ENCODE measurements at places on chromosomes 6 and 20.

DNA sequence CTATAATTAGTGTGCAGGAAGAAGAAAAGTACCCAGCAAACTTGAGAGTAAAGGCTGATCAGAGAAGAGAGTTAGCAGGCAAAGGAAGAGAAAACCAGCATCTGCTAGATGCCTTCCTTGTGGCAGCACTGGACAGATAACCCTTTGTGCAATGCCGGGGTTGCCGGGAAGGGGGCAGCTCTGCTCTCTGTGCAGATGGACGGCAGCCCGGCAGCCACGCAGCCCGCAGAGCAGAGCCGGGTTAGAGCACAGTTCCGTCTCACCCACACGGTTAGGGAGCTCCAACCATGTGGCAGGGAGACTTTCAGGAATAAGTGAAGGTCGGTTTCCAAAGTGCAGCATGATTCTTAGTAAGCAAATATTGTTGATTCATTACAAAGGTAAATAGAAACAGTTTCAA, 80.0 kb upstream of the RPS6KA2 start:
- no peak for DNase-seq

GRCh38 chr20:45970646-45971424, 1.2 kb downstream of the ZNF335 start:
- no peak for DNase-seq

- DNase-seq = no peak
Measured at GRCh38 chr6:138309695-138310094, 68.0 kb upstream of the SMIM28 start.

DNA sequence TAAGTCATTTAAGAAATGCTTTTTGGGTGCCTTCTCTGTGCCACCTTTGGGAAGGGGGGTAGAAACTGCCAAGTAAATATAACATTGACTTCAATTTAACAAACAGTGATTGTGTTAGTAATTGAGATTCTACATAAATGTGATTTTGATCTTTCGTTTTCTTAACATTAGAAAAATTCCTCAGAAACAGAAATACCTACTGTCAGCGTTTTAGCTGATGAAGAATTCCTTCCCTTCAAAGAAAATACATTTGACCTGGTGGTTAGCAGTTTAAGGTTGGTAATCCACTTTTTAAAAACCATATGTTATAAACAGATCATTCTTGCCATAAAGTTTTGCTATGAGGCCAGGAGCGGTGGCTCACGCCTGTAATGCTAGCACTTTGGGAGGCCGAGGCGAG, 9.8 kb downstream of the NDUFAF5 start:
- no peak for DNase-seq

DNA sequence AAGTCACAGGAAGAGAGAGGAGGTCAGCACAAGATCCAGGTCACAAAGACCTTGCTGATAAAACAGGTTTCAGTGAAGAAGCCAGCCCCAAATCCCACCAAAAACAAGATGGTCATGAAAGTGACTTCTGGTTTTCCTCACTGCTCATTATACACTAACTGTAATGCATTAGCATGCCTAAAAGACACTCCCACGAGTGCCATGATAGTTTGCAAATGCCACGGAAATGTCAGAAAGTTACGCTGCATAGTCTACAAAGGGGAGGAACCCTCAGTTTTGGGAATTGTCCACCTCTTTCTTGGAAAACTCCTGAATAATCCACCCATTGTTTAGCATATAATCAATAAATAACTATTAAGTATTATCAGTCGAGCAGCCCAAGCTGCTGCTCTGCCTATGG, 427.2 kb downstream of the RFPL4B start:
- no peak for DNase-seq

DNA sequence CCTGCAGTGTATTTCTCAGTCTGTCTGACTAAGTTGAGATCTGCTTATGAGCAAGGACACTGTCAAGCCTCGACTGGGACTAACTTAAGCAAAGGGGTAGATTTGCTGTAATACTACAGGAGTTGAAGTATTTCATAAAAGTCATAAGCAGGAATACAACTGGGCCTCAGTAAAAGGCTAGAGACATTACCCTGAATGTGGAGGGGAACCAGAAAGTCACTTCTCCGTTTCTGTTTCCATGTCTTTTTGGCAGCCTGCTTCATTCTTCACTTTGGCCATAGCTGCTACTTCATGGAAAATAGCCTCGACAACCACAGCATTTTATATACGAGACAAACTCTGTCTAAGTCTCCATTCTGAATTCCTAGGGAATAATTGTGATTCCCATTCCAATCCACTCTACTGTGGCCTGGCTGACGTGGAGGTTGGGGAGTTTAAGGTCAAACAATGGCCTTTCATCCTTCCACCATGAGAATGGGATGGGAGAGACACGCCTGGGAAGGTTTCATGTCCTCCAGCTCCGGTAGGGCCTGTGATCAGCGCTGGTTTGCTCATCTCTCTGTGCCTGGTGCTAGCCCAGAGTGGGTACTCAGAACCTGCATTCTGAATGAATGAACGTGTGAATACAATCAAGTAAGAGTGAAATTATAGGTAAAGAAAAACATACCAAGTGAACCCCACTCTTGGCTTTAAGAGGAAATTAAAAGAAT, 37.1 kb upstream of the DUSP22 start:
- no peak for DNase-seq

- DNase-seq = no peak
Measured at GRCh38 chr6:138752017-138752416, 21.6 kb upstream of the CCDC28A start.

- no peak for DNase-seq
Measured at GRCh38 chr6:25002326-25003091, 66.7 kb upstream of the RIPOR2 start.

DNA sequence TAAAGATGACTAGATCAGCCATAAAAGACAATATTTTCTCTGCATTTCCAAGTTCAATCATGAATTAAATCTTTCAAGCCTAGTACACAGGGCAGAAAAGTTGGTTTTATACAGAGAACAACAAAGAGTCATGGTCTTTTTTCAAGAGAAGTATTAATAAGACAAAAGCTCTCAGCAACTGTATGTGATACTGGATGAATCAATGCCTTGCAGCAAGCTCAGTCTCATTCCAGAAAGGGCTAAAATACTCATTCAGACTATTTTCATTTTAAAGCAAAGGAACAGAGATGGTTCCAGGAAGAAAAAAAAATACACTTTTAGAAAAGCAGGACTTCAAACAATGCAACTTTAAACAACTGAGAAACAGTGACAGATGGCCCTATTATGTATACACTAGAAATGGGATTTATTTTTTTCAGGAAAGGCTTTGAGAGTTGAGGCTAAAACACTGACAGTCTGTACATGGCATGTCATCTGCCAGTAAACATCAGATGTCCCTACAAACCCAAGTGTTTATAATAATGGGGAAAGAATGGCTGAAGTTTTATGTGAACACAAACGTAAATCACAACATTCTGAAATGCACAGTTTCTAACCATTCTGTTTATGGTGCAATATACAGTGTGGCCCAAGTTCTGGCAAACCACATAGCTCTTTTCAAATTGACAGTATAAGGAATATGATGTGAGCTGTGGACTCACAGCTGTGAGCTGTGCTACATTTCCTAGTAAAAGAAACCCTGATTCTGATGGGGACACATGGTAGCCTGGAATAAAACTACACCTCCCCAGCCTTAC, 114.3 kb upstream of the DST start:
- DNase-seq = no peak

DNA sequence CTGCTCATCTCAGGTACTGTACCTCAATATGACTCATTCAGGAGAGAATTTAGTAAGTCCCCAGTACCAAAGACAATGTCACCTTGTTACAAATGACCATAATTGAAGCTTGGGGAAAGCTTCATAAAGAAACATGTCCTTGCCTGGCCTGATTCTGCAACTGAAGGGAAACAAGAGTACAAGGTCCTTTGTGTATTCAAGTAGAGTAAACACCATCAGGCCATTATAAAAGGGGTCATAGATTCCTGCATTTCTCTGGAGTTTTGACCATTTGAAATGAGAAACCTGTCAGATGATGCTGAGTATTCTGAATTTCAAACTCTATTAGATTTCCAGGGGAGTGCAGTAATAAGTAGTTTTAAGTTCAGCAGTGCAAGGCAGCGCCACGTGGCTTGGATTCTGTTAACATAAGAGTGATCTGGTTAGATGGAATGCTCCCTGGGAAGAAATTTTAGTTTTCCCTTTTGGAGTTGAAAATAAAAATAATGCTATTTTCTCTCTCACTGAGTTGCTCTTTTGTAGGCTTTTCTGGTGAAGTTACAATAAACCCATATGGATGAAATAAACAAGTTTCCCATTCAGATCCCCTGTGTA, 1054.3 kb downstream of the EPHA7 start:
- no peak for DNase-seq

- no peak for DNase-seq
Measured at GRCh38 chr20:2745936-2746635, 53.5 kb downstream of the EBF4 start.

DNA sequence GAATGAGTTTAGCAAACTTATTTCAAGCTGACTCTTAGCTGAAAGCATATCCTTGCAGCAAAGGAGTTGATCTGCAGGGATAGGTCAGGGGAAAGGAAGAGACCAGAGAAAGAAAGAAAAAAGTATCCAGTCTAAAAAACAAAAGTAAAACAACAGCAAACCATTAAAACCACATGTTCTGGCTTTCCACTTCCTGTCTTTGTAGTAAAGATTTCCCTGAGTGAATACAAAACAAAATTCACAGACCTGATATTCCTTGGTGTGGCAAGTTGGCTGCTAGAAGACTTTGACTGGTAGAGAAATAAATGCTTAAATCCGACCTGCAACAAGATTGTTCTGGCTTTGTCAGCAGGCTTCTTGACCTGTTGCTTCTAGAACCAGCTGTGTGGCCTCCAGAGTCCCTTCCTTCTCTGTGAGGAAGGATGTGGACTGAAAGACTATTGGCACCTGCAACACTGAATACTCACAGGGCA, 23.4 kb upstream of the MCM3 start:
- DNase-seq = no peak

DNA sequence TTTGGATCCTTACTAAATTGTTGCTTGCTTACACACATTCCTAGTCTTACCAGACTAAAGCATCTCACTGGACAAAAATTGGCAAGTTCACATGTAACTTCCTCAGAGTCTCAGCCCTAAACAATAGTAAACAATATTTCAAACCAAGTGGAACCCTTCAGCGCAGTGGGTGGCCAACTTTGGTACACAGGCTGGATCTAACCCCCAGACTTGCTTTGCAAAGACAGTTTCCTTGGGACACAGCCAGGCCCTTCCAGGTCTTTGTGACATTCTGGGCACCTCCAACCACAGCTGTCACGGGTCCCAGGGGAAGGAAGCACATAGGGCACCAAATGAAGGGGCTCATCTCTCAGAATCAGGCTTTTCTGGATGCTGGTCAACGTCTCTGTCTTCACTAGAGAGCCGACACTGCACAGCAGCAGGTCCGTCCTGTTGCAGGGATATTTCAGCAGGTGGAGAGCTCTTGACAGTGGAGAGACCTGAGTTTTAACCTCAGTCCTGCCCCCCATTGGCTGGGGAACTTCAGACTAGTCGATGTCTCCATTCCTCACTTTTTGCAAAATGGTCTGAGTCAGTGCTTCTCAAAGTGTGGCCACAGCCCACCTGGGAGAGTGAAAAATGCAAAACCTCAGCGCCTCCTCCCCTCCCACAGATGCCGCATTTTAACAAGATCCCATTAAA, 91.4 kb downstream of the BFSP1 start:
- no peak for DNase-seq

DNA sequence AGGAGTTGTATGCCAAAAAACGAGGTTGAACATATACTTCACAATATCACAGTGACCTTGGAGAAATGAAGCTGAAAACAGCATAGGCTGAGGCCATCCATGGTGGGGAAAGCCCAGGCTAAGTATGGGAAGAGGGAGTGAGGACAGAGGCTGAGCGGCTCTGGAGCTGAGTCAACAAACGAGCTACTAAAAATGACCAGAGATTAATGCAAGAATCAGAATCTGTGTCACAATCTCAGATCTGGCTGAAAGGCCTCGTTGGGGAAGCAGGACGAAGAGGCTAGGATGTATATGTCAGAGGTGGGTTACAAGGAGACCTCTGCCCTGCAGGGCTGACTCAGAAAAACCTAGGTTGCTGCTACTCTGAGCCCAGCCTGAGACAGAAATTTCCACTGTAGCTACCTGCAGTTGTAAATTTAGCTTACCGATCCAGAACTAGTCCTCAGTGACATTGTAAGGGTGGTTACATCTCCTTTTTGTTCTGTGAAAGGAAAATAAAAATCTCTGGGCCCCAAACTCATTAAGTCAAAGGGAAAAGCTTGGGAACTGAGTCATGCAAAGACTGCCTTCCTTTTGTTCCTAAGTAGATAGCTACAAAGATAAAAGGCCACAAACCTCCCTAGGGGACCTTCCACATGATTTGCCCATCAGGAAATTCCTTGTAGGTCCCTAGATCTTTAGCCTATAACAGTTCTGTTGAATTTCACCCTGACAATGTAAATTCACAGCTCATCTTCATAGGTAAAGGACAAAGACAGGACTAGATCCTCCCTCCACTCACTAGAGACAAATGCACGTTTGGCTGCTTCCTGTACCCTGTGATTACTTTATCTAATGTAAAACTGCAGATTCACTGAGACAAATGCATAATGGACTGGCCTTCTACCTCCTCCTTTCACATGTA, 8.5 kb upstream of the TUBB2A start:
- no peak for DNase-seq

DNA sequence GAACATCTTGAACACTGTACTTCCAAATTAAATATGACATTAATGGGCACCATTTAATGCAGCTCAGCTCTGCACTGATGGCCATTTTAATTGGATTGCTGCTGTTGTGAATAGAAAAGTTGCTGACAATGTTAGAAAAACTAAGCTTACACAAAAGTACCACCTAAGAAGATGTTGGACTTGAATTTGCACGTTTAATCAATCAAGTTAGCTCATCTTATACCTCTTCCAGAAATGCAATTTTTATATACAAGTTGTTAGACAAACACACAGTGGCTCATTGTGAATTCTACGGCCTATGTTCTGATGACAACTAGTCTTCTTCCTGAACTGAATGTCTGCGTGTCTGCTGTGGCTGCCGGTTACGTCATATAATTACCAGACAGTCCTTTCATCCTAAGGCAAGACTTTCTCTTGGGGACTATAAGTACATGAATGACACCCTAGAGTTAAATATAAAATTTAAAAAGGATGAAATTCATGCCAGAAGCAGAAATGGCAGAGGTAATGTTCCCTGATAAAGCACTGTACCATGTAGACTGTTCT, 330.2 kb downstream of the EPM2A start:
- DNase-seq = no peak

DNA sequence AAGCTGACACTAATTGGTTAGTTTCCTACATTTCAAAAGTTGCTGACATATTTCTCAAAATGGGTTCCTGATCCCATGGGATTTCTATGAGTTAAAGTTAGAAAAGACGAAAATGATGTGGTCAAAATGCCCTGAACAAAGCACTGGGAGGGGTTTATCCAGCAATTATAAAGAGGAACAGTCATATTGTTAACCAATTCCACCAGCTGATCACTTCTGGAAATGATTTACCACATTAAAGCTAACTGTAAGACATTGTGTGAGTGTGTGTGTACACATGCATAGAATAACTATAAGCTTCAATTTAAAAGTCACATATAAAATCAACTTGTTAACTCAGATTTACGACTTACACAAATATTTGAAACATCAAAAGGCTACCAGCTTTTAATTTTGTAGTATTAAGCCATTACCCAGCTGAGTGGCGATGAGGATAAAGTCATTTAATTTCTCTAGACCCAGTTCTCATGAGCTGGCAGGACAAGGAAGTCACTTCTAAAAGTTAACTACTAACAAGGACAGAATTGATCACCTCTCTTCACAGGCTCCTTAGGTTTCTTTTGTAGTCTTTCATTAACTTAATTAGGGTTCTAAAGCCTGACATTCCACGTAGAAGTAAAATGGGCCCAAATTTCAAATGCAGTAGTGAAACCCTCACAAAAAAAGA, 40.4 kb downstream of the MAN1A1 start:
- DNase-seq = no peak

- DNase-seq = no peak
Measured at GRCh38 chr20:19740512-19740911, 17.5 kb upstream of the RIN2 start.
